Right cardiac atrium (tissue), 5 donors: ENCODE measurements at places on chromosomes 13 and 19. TPM values are rescaled to one million over a fixed set of nuclear protein-coding genes. Genes with fewer than 3 reads are reported as not detected.

- DNase-seq: no peak
Observed at GRCh38 chr13:113059891-113060290, 45.7 kb upstream of the F7 start.

The AZU1 gene
- polyA plus RNA-seq: 0.11 TPM

- DNase-seq: no peak
Observed at GRCh38 chr19:3995607-3996006, 10.3 kb upstream of the EEF2 start.

GRCh38 chr19:31572976-31573298 lies 223.7 kb upstream of the TSHZ3 start:
- no peak for DNase-seq
